ENCODE measurements at places on chromosomes 1 and 21.

GRCh38 chr1:222754366-222755139 lies 17.6 kb downstream of the FAM177B start:
- no peak for DNase-seq

GRCh38 chr1:4851385-4852065 lies 197.1 kb downstream of the AJAP1 start:
- DNase-seq = no peak

- DNase-seq = no peak
These were observed 167.4 kb downstream of the HHAT start for GRCh38 chr1:210496063-210496462.

- DNase-seq = no peak
These were observed 18.6 kb upstream of the PTTG1IP start for GRCh38 chr21:44892095-44892494.

GRCh38 chr1:94104127-94104684 lies 16.7 kb downstream of the ABCA4 start:
- no peak for DNase-seq

Measured in GM13977 (cell line).